Fibroblast of the conjunctiva (primary cell): ENCODE measurements at places on chromosomes 3 and 15.

DNA sequence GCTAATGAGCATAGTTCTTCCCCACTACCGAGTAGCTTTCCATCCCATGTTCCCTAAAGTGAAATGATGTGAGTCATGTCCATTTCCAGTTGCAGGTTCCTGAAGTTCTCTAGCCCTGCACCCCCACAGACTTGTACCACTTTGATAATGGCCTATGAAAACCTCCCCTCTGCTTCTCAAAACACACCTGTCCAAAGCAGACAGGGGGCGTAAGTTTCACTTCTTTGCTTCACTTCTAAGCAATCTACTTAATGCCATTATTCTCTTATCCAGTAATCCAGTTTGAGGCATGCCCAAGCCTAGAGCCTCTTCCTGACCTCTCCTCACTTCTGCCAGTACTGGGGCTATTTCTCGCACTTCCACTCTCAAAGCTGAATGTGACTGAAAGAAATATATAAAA lies 305.1 kb downstream of the IGSF11 start:
- no peak for DNase-seq

GRCh38 chr15:66760968-66761725 lies 59.1 kb downstream of the SMAD6 start:
- no peak for DNase-seq

DNA sequence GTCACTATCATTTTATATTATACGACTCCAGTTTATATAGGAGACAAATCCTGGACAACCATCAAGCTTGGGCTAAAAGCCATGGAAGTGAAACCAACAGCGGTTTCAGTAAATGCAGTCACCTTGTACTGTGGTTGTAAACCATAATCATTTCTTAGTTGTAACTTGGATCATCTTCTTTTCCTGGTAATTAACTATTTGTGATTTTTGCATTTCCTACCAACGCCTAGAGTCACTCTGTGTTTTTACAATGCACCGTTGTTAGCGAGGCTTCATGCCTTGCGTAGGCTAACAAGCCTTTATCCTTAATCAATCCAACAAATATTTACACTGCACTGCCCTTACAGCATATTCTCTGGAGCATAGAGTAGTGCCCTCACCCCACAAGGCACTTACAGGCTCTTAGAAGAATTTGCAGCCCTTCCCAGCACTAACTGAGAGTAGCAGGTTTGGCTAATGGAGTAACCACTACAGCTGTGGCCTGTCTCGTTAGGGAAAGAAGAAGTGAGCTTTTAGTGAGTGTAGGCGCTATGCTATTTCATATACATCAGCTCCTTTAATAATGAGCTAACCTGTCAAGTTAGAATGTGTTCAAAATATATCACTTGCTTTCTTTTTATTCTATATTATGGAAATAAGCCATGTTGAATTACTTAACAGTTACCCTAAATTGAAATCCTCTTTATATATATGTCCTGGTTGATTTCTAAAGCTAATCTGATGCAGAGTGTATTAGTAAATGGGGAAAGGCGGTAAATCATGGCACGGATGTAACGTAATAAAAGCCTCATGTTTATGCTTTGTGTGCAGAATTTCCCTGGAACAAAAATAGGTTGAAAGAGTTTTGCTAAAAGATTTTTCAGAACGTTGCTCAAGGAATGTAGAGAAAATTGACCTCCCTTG lies 62.8 kb downstream of the ABHD2 start:
- no peak for DNase-seq

DNA sequence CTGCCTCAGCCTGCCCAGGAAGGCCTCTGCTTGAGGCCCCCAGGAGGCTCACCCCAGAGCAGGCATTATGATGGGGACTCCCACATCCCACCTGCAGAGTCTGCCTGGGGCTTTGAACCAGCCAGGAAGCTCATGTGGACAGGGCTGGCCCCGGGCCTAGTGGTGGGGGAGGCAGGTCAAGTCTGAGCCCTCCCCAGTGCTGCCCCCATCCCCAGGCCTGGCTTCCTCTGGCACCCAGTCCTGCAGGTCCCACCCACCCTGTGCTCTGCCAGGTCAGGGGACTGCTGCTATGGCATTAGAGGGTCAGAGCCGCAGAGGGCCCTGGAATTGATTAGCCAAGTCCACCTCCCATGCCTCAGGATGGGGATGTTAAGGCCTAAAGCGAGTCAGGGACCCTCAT lies 17.6 kb upstream of the VPS33B start:
- no peak for DNase-seq

DNA sequence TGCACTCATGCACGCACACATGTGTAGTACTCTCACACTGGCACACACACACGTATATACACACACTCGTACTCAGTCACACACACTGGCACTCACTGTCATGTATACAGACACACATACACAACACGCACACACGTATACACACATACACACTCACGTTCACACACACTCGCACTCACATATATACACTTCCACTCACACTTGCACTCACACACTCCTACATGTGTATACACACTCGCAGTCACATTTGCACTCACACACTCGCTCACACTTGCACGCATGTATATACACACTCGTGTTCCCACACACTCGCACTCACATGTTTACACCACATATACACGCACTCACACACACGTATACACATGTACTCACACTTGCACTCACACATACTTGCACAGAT lies 1.5 kb downstream of the PLA2G4F start:
- no peak for DNase-seq

DNA sequence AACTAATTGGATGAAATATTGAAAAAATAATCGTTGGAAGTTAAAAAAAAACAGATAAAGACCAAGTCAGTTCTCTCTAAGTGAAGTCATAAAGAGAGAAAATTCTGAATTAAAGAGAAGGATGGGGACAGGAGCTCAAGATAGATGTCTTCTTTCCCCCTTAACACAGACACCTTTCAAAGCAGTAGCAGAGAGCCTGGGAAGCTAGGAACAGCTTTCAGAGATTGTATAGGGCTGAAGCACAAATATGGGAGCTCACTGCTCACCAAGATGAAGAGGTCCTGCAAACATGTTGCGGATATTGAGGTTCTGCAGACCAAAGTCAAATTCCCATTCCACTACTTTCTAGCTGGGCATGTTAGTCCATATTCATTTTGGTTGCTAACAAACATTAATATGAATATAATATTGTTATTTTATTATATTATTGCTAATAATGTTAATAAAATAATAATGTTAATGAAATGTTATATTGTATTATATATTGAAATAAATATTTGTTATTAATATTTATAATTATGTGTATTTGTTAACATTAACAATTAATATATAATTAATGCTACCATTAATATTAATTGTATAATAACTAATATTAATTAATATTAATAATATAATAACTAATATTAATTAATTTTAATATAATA lies 319.1 kb downstream of the OXSM start:
- DNase-seq, result no peak

DNA sequence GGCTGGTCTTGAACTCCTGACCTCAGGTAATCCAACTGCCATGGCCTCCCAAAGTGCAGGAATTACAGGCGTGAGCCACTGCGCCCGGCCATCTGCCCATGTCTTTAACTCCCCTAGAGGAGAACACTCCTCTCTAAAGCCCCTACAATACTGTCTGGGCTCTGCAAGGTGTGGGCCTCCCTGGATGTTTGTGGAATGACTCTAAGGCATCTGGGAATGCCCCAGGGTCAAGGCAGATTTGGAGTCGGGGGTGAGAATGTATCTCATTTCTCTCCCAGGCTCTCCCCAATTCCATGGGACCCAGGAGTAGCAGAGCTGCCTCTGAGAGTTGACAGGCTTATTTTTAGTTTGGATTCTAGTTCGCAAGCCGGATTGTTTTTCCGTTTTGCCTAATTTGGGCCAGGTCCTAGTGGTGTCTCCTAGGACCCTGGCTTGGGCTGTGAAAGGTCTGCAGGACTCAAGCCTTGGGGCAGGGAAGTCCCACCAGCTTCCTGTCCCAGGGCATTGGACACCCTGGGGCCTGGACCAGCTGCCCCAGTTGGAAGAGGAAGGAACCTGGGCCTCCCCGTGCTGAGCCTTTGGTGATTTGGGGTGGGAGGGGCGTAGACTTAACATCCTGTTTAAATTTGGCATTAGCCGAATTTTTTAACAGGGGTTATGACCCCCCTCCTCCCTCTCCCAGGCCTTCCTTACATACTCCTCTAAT lies 53.5 kb downstream of the MAGEF1 start:
- DNase-seq, result no peak

DNA sequence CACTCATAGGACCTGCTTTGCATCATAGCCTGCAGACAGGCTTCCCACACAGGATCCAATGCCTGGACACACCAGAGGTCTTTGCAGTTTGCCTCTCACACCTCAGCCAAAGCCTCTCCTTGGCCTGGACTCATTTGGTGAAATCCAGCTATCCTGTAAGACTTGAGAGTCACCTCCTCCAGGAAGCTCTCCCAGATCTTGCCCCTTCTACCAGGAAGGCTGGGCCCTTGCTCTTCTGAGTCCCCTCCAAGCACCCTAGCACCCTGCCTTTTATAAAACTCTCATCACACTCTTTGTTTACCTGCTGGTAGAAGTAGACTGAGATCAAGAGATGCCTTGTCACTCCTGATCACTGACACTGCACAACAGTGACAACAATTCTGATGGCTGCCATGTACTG lies 66.8 kb upstream of the GLCE start:
- no peak for DNase-seq
